ENCODE measurements at places on chromosomes 12 and 14.

GRCh38 chr12:106197906-106198623 is 49.8 kb downstream of the CKAP4 start:
- DNase-seq, result no peak

GRCh38 chr12:19273482-19274330 is 144.2 kb downstream of the PLEKHA5 start:
- DNase-seq, result peak; percentile 41

GRCh38 chr12:21129906-21130305 is 1.1 kb upstream of the SLCO1B1 start:
- DNase-seq, result no peak

DNA sequence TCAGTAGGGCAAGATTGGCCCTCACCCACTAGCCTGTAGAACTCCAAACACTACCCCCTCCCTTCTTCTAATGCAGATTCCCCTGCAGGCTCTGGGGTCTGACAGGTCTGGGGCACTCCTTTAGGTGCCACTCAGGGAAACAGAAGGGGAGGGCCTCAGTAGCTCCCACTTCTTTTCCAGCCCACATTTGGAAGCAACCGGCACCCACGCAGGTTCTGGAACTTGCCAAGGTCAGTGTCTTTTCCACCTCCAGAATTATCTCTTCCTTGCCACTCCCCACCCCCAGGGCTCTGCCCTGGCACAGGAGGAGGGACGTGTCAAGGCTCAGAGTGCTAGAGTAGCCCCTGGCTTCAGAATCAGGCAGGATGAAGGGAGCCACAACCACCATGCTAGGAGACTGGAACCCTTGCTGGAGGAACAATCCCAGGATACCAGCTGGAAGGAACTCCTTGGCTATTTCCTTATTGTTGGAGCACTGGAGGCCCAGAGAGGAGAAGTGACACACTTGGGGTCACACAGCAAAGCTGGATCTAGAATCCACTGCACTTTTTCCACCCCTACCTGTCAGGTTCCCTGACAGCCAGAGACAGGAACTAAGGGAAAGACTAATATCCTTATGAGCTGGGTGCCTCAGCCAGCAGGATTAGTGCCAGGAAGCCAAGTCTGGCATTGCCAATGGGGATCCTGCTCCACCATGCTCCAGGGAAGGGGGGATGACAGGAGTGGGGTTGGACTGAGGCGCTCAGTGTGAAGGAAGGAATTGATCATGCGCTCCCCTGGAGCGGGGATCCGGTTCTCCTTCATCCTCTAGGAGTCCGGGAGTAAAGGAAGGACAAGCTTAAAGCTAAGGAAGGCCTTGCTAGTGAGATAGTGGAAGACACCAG is 1.8 kb upstream of the FIGNL2 start:
- DNase-seq, result no peak

DNA sequence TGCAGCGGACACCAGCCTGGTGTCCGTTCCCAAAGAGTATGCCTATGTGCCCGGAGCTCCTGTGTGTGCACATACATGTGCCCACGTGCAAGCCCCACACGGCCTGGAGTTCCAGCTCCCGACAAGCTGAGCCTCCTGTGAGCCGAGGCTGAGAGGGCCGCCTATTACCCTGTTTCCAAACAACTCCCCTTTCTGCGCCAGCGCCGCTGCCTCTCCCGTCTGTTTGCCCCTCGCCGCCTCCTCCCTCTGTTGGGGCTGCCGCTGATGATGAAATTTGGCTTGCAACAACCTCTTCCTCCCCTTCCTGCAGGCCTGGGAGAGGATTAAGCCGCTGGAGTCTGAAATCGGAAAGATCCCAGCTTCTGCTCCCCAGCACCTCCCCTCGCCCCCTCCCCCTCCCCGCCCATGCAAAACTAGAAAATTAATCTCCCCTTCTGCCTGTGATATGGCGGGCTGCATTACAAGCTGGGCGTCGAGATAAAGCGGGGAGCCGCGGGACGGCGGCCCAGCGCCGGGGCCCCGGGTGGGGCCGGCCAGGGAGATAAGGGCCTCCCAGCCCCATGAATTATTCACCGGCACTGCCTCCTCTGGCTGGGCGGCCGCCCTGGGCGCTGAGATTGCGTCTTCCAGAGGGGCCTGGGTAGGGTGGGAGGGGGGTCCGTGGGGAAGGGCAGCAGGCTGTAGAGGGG is 6.8 kb upstream of the ASIC1 start:
- DNase-seq, result no peak

DNA sequence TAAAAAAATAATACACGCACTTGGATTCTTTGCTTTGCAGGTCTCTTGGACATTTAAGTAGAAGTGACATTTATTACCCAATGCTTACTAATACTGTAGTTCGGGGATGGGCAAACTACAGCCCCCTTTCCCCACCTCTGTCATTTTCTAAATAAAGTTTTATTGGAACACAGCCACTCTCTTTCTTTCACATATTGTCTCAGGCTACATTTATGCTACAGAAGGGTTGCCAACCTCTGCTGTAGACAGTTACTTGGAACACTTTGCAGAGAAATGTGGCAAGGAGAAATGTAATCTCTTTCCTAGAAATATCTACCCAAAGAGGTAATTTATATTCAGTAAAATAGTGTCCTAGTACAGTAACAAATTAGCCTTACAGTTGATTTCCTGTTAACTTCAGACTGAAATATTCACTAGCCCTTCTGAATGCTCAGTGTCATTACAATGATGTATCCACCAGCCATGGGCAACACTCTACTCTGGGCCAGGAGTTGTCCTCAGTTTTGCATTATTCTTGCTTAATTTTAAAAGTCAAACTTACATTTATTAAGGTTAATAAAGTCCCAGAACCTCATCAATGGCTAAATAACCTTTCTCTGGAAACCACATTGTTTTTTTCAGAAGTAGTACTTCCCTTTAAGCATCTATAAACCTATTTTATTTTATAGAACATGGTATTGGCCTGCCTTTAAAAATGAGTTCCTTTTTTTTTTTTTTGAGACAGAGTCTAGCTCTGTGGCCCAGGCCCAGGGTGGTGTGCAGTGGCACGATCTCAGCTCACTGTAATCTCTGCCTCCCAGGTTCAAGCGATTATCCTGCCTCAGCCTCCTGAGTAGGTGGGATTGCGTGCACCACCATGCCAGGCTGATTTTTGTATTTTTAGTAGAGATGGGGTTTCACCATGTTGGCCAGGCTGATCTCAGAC is 269.6 kb upstream of the AMIGO2 start:
- DNase-seq, result no peak

DNA sequence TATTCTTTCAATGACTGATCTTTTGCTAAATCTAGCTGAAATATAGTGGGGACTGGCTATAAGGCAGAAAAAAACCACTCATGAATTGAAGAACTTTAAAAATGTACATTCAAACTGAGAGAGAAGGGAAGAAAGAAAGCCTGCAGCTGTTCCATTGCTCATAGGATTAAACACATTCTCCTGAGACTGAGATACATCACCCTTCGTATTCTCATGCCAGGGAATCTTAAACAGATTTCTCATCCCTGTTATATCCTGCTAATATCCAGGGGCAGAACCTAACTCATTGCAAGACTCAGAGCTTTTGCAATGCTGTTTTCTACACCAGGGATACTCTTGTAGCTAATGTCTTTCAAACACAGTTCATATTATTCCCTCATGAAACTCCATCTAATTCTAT is 67.2 kb upstream of the ACSS3 start:
- DNase-seq, result no peak

DNA sequence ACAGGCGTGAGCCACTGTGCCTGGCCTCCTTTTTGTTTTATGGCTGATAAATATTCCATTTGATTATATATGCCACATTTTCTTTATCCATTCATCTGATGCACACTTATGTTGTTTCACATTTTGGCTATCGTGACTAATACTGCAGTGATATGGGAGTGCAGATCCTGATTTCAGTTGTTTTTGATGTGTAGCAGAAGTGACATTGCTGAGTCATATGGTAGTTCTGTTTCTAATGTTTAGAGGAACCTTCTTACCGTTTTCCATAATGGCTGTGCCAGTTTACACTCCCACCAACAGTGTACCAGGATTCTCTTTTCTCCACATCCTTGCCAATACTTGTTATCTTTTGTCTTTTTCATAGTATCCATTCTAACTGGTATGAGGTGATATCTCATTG is 235.9 kb downstream of the ERC1 start:
- DNase-seq, result no peak

- no peak for DNase-seq
These were observed 350.8 kb downstream of the SLC16A7 start for GRCh38 chr12:59946635-59947034.

DNA sequence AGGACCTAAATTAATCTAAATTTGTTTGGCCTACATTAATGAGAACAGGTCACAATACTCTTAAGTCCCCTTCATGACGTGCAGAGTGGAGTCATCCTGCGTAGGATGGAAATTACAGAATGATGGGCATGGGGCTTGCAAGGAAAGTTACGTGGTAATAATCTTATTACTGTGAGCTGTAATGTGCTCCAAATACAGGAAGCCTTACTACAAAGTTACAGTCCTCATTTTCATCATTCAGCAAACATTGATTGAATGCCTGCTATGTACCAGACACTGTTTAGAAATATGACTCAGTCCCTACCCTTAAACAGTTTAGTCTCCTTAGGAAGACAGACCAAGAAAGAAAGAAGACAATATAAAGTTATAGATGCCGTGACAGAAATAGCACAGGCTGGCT is 9.4 kb downstream of the HIGD1C start:
- no peak for DNase-seq

DNA sequence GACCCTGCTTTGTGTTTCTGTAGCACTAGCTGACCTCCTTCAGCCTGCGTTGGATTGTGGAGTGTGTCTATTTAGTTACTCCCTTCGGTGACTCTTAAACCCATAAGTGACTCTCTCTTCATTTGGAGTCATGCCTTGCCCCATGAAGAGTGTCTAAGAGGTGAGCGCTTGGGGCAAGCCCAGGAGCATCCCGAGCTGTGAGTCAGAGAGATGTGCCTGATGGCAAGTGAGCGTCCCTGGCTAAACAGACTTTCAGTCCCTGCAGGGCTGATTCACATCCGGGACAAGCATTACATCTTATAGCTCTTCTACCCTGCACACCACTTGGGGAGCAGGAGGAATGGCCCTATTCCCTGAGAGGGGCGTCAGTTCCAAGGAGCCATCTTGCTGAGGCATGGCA is 24.3 kb upstream of the ATF1 start:
- DNase-seq, result no peak

- no peak for DNase-seq
These were observed 4.1 kb downstream of the OTX2 start for GRCh38 chr14:56805992-56806727.

DNA sequence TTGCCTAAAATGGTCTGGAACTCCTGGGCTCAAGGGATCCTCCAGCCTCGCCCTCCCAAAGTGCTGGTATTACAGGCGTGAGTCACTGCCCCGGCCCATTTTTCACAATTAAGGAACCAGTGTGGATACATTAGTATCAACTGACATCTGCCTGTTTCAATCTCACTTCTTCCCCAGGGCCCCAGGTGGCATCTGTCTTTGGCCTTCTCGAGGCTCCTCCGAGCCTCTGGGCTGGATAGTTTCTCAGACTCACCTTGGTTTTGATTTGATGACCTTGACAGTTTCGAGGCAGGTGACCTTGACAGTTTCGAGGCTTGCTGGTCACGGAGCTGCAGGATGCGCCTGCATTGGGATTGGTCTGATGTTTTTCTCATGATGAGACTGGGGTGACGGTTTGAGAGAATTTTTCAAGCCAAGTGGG is 41.0 kb upstream of the NCOR2 start:
- DNase-seq, result no peak

GRCh38 chr14:100165831-100166440 is 6.5 kb upstream of the DEGS2 start:
- DNase-seq, result no peak

DNA sequence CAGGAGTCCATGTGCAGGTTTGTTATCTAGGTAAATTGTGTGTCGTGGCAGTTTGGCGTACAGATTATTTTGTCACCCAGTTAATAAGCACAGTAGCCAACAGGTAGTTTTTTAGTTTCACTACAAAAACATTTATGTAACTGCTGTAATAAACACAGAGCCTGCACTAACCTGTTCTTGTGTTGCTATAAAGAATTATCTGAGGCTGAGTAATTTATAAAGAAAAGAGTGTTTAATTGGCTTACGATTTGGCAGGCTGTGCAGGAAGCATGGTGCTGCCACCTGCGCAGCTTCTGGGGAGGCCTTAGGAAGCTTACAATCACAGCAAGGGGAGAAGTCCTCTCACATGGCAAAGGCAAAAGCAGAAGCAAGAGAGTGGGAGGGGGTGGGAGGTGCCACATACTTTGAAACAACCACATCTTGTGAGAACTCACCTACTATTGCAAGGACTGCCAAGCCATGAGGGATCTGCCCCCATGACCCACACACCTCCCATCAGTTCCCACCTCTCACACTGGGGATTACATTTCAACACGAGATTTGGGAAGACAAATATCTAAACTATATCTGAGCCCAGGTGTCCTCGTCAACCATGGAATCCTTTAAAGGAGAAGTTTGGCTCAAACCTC is 266.4 kb upstream of the GRIP1 start:
- DNase-seq, result no peak

DNA sequence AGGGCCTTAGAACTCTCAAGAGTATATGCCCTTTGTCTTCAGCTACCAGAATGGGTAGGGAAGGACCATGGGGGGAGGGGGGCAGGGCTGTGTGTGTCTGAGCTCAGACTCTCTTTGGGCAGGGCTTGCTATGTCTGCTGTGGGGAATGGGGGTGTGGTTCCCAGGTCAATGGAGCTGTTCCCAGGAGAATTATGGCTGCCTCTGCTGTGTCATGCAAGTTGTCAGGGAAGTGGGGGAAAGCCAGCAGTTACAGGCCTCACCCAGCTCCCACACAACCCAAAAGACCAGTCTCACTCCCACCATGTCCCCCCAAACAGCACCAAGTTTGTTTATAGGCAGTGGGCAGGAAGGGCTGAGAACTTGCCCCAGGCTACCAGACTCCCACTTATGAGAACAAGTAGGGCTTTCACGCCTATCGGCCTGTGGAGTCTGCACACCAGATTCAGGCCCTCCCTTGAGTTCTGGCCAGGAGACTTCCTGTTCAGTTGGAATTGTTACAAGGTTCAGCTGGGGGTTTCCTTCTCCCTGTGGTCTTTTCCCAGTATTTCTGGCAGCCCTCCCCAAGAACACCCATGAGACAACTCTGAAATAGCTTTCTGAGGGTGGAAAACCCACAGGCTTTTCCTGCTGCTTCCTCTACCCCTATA is 6.1 kb upstream of the SERPINA11 start:
- no peak for DNase-seq

DNA sequence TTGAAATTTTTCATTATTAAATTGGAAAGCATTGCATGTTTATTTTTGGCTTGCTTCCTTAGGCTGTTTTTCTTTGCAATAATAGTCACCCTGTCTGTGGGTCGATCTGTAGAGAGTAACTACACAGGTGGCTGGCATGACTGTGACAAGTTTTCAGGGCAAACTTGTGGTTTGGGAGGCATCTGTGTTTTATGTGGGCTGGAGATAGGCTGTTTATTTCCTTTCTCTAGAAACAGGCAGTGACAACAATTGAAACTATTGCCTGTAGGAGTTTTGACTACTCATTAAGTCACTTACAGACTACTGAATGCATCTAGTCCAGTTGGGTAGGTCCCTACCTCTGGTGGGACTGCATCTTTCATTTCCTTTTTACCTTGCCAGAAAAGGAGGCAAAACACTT is 155.6 kb downstream of the DYRK2 start:
- no peak for DNase-seq

All from pons (tissue), 1 donor.